ENCODE measurements at places on chromosomes 3 and 15. TPM values are rescaled to one million over a fixed set of nuclear protein-coding genes. Genes with fewer than 3 reads are reported as not detected.
A peak's percentile ranks its signal among the peaks of the same experiment; 100 is the strongest.

- DNase-seq = no peak
Observed at GRCh38 chr15:39413558-39413957, 167.3 kb upstream of the THBS1 start.

TNFSF10 gene
- 9.3 TPM for total RNA-seq

DNA sequence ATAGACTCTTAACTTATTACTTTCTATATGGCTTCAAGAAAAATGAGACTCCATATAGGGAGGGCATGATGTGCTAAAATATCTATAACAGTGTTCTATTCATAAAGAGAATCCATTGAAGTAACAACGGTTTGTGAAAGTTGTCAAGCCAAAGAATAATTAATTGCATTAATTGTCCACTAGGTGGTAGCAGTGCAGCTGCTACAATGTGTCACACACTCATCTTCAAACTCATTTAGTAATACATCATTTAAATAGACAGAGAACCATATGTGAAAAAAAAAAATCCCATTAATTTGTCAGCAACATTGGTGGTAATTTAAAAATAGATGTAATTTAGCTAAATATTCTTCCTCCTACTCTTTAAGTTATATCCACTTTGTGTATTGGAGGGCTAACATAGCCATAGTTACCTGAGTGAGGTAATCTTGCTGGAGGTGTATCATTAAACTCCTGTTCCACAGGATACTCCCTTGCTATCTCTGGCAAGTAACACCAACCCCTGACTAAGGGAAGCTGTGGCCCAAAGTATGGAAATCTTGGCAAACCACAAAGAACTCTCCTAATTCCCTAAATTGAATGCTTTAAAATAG, 3.7 kb upstream of the CPA3 start:
- DNase-seq = peak; percentile 23

DNA sequence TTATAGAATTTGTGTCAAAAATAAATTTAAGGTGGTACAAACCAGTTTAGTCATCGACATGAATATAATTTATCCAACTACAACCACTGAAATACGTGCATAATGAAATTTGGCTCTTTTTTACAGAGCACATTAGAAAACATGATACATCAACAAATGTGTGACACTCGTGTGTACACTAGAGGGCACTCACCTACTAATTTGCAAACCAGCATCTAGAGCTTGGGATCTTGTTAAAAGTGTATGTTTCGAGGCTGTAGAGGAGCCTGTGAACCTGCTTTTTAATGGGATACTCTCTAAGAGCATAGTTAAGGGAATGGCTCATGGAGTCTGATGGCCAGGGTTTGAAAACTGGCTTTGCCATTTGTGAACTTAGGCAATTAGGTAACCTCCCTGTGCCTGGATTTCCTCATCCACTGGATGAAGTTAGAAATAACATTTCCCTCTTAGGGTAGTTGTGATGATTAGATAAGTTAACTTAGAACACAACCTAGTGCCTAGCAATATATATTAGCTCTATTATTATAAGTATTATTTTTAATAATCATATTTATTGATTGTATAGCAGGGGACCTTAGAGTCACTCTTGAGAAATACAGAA, 8.8 kb upstream of the CPOX start:
- DNase-seq = peak; percentile 6

LIPC gene
- 4.4 TPM for total RNA-seq

ZKSCAN7 gene
- total RNA-seq = 6.7 TPM

MOBP gene
- not detected for total RNA-seq

- no peak for DNase-seq
Observed at GRCh38 chr15:74399100-74399499, 31.7 kb upstream of the CYP11A1 start.

GRCh38 chr3:73789825-73790444, 165.2 kb upstream of the PDZRN3 start:
- DNase-seq = no peak

POPDC2 gene
- 4.6 TPM for total RNA-seq

- DNase-seq = no peak
Observed at GRCh38 chr3:108471426-108471825, 39.0 kb downstream of the MYH15 start.

CPA3 gene
- total RNA-seq = not detected

THOC7 gene
- 52.5 TPM for total RNA-seq

GRCh38 chr15:67033012-67033411, 32.4 kb upstream of the SMAD3 start:
- no peak for DNase-seq

MYO5C gene
- 0.19 TPM for total RNA-seq

GRCh38 chr3:48155122-48155521, 33.1 kb downstream of the CDC25A start:
- DNase-seq = no peak

- no peak for DNase-seq
Observed at GRCh38 chr3:34882764-34883163, 756.6 kb upstream of the ARPP21 start.

DNA sequence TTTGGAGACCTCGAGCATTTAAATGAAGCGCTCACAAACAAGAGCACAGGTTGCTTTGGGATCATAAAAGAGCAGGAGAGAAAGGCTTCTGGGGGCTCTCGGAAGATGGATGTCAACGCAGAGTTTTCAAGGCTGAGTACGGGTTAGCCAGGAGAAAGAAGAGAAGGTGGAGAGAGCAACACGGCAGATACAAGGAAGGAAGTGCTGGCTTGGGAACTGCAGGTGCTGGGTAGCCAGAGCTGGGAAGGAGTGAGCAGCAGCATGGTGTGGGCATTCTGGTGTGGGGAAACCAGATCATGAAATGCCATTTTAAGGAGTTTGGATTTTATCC, 580 bp upstream of the RUBCN start:
- DNase-seq = no peak

DNA sequence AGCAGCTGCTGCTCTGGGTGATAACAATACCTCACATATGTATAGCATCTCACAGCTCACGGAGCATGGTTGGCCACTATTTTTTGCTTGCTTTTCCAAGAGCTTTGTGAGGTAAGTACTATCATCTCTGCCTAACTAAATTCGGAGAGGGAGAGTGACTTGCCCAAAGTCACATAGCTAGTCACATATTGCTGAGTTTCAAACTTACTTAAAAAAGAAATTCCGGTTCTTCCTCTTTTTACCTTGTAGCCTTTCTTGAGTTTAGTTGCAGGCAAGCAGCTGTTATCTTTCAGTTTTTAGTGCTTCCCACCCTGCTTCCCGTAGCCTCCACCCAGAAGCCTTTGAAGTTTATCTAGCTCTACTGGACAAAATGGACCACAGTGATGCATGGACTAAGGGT, 309.2 kb downstream of the PDCD6IP start:
- no peak for DNase-seq

GRCh38 chr15:81301385-81301784, 22.6 kb downstream of the STARD5 start:
- DNase-seq = no peak

DNA sequence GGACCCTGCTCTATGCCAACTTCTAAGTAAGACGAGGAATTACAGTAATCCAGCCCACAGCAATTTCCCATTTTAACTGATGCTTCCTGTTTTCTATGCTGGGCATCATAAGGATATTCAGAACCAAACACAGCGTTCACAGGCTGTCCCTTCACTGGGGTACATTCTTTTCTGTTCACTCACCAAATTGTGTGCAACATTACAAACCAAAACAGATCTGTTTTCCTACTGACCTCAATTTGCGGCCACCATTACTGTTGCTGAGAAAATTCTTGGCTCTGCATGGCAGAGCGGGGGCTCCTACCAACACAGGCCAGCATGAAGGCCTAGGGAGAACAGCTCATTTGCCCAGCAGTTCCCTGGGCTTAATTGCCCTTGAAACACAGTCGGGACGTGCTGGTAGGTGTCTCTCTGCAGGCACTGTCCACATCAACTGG, 76.5 kb downstream of the MYO1E start:
- DNase-seq = no peak

GRCh38 chr3:37967260-37967881, 23.2 kb upstream of the VILL start:
- DNase-seq = peak; percentile 52

GRCh38 chr3:133301731-133302130, 98.1 kb upstream of the BFSP2 start:
- no peak for DNase-seq

GRCh38 chr15:69535998-69536397, 83.4 kb downstream of the RPLP1 start:
- no peak for DNase-seq

DNA sequence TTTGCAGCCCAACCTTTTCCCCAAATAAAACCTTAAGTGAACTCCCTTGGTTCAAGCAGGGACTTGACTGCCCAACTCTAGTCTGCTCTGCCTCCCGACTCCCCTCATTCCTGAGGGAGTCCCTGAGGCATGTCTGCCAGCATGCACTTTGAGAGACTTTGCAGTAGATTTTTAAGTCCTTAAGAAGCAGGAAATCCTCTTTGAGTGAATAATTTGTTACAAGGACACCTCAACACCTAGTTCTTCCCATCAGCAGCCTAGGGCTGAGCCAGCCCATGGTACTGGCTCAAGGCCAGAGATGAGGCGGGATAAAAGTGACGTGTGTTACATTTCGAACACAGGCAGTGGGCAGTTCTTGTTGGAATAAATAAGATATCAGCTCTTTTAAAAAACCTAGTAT, 204.3 kb upstream of the SLC2A2 start:
- no peak for DNase-seq

C3orf85 gene
- not detected for total RNA-seq

GRCh38 chr3:106381939-106382335, 513.1 kb upstream of the CBLB start:
- no peak for DNase-seq

- no peak for DNase-seq
Observed at GRCh38 chr3:123724306-123724705, 139.5 kb upstream of the HACD2 start.

DNA sequence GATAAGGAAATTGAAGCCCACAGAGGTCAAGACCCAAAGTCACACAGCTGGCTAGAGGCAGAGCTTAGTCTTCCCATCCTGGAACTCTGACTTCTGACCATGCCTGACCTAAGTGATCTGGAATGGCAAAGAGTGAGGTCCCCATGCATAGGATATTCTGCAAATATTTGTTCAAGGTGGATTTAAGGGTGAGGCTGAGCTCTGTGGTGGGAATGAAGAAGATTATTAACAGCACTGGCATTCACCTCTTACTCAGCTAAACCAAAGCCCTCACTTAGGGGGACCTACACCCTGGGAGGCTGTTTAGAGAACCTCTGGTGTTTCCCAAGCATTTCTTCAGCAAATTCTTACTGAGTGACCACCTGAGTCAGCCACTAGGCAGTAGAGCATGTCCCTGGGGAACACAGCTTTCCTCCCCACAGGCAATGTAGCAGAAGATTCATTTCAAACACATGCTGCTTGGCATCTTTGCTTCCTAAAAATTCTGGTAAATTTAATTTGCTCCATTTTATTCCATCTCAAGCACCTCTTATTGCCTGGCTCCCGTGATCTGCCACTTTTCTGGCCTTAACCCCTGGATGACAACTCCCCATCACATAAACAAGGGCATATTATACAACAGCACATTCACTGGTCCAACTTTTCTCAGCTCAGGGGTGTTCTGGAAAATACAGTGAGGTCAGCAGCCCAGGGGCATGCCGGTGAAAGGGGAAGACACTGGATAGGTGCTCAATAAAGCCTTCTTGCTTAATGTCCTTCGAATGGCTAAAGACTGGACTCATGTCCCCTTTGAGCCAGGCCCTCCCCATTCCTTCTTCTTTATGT, 176.0 kb downstream of the ABHD5 start:
- DNase-seq = no peak

DNA sequence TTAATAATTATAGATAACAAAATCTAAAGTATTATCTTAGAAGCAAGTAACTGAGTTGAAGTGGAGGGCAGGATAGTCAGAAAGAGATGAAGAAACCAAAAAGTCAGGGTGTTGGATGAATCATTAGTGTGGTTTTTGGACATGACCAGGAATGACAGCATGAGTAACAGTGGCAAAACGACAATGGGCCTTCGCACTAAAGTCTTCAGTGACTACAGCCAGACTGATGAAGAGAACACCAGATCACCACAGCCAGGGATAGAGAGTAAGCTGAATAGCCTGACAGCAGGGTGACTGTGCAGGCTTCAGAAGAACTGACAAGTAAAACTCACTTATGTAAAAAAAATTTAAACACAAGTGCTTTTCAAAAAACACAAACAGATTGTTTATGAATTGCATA, 96.0 kb upstream of the MELTF start:
- no peak for DNase-seq

- DNase-seq = no peak
Observed at GRCh38 chr15:89758981-89759380, 7.9 kb upstream of the MESP1 start.

PAQR9 gene
- not detected for total RNA-seq

- DNase-seq = no peak
Observed at GRCh38 chr3:178385280-178385952, 150.8 kb upstream of the KCNMB2 start.

LRRC31 gene
- not detected for total RNA-seq

DNA sequence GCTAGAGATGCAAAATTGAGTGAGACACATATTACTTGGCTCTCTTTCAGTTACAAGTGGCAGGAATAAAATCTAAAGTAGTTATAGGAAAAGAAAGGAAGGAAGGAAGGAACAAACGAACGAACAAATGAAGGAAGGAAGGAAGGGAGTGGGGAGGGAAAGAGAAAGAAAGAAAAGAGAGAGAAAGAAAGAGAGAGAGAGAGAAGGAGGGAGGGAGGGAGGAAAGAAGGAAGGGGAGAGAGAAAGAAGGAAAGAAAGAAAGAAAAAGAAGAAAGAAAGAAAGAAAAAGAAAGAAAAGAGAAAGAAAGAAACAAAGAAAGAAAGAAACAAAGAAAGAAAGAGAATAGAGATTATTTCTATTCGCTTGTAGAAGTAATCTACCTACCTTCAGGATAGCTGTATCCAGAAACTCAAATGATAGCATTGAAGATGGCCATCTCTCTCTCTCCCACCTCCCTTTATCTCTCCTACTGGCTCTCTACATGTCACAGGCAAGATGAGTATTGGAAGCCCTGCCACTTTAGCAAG, 229.7 kb upstream of the TLE3 start:
- no peak for DNase-seq

GRCh38 chr15:36901012-36901411, 199.3 kb downstream of the MEIS2 start:
- no peak for DNase-seq

DNA sequence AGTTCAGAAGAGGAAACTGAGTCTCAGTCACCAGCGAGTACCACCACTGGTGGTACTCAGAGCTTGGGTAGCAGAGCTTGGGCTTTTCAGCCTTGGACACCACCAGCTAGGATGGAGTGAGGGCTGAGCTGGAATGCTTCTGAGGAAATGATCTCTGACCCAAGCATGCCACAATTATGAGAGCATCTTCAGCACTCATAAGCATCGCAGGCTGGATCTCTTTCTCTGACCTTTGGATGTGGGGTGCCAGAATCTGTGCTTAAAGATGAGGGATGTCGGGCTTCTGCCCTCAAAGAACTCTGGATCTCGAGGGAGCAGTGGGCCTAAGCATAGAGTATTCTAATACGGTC, 36.4 kb downstream of the ZNF710 start:
- DNase-seq = no peak

- no peak for DNase-seq
Observed at GRCh38 chr15:33154351-33155166, 40.0 kb downstream of the FMN1 start.

DNA sequence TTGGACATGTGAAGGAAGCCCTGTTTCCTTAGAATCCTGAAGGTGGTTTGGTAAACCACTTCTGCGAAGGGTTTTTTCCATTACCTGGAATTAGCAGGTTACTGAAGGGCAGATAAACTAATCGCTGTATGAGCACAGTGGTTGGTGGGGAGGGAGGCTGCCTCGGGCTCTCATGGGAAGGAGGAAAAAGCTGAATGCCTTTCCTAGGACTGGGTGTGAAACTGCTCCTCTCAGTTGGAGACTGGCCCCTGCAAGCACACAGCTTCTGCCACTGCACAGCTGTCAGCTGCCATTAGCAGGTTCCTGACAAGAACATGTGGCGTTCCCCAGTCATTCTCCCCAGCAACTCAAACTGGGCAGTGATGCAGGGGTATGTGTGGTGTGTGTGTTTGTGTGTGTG, 376.3 kb downstream of the GAP43 start:
- no peak for DNase-seq
